ENCODE measurements at places on chromosomes 13 and 19. TPM values are rescaled to one million over a fixed set of nuclear protein-coding genes. Genes with fewer than 3 reads are reported as not detected.

DNA sequence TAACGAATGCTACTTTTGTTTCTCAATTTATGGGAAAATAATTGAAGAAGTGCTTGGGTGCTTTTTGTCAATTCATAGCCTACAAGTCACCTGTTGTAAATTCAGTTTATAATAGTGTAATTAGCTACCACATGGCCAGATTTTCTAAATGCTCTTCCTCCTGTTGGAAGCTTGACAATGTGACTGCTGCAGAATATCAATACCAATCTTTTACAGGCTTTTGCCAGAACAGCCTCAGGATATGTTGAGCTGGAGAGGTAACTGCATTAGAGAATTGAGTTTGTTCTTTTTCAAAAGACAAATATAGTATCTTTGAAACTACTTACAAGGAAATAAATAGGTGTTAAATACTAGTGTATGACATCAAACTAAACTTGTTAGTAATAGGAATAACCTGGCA is 277.8 kb downstream of the POU4F1 start:
- DNase-seq: no peak

DNA sequence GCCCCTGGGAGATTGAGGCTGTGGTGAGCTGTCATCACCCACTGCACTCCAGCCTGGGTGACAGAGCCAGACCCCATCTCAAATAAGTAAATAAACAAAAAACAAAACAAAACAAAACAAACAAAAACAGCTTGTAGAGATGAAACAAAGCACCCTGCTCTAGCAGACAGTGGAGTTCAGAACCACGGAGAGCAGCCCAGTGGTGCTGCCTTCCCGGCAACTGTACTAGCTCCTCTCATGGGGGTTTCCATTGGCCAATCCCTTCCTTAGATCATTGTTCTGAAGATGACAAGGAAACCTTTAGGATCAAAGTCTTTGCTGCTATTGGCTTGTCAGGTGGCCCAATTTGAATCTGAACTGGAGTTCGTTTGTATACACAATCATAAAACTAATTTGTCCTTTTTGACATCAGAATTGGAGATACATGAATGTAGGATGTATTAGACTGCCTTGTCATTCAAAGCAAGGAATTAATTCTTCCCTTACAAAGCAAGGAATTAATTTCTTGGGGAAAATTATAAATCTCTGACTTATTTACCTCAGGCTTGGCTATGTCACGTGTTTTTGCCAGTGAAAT is 19.7 kb upstream of the SYCN start:
- no peak for DNase-seq

DNA sequence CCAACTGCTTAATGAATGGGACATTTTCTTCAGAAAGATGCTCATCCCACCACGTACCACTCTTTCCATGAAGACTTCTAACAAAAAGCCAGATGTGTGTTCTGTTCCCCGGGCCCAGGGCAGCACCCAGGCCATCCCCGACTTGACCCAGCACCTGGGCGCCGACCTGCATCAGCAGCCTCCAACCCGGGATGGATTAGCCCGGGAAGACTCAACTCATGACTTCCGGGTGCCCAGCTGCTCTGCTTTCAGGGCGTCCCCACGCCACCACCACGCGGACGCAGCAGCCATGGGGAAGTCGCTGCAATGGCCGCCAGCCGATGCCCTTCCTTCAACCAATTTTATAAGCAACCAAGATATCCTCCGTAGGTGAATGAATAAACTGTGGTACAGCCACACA is 123.8 kb upstream of the TUBA3C start:
- no peak for DNase-seq

- DNase-seq: no peak
Observed at GRCh38 chr13:113449693-113450347, 3.5 kb downstream of the ADPRHL1 start.

DNA sequence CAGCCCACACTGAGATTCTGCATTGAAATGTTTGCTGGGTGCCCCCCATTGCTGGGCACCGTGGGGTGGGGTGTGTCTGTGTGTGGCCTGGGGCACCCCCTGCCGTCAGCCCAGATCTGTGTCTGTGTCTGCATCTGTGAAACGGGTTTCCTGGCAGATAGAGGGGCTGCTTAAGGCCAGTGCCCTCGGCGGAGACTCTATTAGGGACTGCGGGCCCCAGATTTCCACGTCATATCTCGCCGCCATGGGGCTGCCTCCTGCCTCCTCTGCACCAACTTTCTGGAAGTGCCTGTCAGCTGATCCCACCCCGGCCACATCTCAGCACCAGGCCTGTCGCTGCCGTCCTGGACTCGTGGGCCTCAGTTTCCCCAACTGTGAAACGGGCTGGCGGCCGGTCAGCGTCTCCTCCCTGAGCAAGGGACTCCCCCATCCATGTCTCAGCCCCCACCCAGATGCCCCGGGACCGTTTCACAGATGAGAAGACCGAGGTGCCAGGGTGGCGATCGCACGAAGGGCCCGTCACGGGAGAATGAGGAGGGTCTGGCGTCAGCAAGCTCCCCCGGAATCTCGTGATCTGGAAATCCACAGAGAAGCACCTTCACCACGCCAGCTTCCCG is 21.4 kb downstream of the ARID3A start:
- DNase-seq: no peak

DNA sequence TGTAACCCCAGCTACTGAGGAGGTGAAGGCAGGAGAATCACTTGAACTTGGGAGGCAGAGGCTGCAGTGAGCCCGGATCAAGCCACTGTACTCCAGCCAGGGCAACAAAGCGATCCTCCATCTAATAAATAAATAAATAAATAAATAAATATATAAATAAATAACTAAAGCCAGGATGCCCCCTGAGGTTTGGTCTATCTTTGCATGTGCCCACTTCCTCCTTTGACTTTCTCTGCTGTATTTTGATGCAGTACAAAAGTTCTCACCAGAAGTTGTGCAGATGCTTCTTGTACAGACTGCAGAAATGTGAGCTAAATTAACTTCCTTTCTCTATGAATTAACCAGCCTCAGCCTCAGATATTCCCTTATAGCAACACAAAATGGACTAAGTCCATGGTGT is 6.5 kb upstream of the N4BP2L2 start:
- no peak for DNase-seq

- no peak for DNase-seq
Observed at GRCh38 chr19:970695-971094, 13.4 kb upstream of the WDR18 start.

DNA sequence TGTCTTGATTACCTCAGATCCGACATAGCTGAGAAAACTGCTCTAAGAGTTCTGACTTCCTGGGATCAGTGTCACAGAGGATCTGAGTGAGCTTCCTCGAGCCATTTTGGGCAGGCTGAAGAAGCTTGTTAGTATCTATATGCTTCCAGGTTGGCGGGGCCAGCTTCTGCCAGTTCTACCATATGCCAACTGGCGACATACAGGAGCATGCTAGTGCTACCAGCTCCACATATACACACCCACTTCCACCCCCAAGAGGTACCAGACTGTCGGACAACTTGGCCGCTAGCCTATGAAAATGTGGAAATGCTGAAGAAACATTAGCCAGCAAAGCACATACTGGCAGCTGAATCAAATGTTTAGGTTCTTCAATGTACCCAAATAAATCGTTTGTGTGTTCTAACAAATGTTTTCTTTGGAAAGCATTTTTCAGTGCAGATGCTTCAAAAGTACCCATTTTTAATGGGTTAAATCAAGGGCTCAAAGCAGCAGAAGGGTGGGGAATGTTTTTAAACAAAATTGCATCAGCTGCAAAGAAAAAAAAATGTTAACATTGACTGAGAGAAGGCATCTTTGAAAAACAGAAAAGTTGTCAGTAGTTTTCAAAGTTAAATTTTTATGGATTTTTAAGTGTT is 163.7 kb downstream of the KLF12 start:
- DNase-seq: no peak

DNA sequence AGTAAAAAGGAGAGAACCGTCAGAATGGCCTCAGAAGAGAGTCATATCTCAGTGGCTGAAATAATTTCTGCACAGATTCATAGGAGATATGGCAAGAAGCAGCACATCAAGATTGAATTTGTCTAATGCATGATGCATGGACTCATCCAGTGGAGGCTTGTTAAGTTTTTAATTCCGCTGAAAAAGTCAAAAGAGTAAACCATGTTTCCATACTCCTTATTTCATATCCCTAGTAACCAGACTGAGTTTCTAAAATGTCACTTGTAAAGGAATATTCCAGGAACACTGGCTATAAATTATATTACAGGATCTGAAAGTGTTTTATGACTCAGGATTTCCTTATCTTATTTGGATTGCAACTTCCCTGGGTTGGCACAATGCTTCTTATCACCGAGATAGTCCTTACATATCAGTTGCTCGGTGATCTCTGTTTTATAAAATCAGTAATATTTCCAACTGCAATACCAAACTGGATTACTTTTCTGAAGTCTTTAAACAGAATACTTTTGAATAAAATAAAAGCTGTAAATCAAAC is 180.2 kb upstream of the TSC22D1 start:
- no peak for DNase-seq

DNA sequence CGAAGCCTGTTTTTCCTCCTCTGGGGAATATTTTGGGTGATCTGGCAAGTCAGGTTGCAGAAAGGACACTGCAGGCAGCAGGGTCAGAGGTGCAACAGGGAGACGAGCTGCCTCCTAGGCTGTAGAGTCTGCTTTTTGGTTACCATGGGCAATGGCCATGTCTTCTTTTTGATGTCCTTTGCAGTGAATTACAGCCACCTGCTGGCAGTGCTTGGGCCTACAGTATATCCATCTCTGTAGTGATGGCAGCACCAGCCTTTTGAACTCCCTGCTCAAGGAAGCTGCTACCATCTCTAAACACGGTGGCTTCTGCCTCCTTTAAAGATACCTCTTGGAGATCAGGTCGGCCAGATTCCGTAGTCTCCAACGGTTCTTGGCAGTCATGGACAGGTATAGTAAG is 73.9 kb downstream of the WTIP start:
- DNase-seq: no peak

GRCh38 chr19:33040994-33041827 is 23.5 kb downstream of the RHPN2 start:
- peak; percentile 98 for DNase-seq

GRCh38 chr13:60282708-60283107 is 114.3 kb upstream of the TDRD3 start:
- DNase-seq: no peak

GRCh38 chr13:111051041-111051725 is 63.9 kb upstream of the ARHGEF7 start:
- DNase-seq: no peak

DNA sequence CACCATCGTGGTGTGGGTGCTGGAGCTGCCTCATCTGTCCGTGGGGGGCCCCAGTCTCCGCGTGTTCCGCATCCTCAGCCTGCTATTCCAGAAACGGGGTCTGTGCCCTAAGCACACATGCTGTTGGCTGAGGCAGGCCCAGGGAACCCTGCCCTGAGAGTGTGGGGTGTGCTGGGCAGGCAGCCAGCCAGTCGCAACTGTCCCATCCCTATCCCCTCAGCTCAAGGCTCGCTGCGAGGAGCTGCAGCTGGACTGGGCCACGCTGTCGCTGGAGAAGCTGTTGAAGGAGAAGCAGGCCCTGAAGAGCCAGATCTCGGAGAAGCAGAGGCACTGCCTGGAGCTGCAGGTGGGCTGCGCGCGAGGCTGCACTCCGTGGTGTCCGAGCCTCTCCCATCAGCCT is 21.9 kb downstream of the PLEKHJ1 start:
- DNase-seq: no peak

DNA sequence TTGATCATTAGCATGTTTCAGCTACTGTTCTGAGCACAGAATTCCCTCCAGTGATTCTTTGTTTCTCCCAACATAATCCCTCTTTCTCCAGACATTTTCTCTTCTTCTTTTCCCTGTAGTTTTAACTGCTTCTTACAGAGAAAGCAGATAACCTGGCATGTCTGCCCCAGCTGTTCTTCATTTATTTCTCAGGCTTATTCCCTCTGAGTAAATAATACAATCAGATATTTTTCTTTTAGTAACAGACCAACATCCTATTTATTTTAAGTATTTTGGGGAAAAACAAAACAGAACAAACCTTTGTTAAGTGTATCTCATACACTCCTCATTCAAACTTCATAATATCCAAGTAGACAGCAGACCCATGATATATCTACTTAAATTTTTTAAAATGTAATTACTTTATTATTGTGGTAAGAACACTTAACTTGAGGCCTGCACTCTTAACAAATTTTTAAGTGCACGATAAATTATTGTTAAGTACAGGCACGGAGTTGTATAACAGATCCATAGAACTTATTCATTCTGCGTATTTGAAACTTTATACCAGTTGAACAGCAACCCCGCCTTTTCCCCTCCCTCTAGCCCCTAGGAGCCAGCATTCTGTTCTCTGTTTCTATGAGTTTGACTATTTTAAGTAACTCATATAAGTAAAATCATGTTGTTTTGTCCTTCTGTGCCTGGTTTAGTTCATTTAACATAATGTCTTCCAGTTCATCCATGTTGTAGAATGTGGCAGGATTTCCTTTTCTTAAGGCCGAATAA is 540.0 kb downstream of the LMO7 start:
- DNase-seq: no peak

GRCh38 chr13:110815471-110816204 is 99.2 kb downstream of the ANKRD10 start:
- DNase-seq: no peak

GRCh38 chr13:61192826-61193225 is 222.8 kb downstream of the PCDH20 start:
- DNase-seq: no peak

DNA sequence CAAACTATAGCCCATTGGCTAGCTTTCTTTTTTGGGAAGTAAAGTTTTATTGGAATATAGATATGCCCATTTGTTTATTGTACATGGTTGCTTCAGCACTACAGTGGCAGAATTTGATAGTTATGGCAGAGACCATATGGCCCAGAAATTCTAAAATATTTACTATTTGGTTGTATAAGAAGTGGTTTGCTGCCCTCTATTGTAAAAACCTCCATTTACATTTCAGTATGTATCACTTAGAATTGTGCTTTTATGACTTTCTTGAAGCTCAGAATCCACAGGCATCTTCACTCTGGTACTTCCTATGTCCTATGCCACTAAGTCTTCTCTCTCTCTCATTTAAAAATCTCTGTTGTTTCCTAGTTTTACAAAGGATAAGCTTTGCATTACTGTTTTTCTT is 37.7 kb downstream of the DLEU7 start:
- no peak for DNase-seq

Gene CGB8
- total RNA-seq: 1.2 TPM

Gene VAV1
- total RNA-seq: 1.4 TPM

Gene CCL25
- not detected for total RNA-seq

Gene NKG7
- not detected for total RNA-seq

Gene COMP
- total RNA-seq: not detected

Gene GIPR
- 0.22 TPM for total RNA-seq

Gene LGALS7B
- not detected for total RNA-seq

Gene EFNB2
- 25.6 TPM for total RNA-seq

Gene CEACAM7
- not detected for total RNA-seq

Gene COX6B2
- 0.23 TPM for total RNA-seq
